Osteocyte (in vitro differentiated cells): ENCODE measurements at places on chromosomes 3 and 15.

- no peak for DNase-seq
These were observed 12.4 kb downstream of the VILL start for GRCh38 chr3:38002940-38003339.

- no peak for DNase-seq
These were observed 139.7 kb upstream of the SMAD3 start for GRCh38 chr15:66925721-66926120.

- DNase-seq, result no peak
These were observed 32.4 kb downstream of the GJD2 start for GRCh38 chr15:34722439-34722836.

DNA sequence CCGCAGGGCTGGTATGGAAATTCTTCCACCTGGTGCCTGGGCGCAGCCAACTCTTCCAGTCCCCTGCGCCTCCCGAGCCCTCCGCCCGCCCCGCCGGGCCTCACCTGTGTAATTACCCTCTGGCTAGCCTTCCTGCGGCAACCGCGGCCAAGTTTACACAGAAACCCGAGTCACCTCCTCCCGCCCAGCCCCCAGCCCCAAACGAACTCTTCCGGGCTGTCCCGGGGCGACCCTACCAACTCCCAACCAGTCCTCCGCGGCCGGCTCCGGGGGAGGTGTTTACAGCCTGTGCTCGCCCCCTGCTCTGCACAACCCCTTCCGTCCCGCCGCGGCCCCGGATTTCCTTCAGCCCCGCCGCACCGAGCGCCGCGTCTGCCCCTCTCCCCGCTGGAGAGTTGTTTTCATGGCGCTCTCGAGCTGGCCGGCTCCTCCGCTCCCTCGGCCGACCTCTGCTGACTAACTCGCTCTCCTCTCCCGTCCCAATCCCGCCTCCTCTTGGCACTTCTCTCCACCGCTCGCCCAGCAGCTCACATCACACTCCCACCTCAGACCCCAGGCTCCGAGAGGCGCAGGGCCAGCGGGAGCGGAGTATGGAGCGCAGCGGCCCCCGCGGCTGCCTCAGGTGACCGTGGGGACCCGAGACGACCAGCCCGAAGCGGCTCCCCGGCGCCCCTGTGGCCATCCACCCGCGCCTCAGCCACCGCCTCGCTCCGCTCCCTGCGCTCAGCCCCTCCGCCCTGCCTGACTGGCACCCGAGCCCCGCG, 538 bp downstream of the ATOSA start:
- peak; percentile 87 for DNase-seq

GRCh38 chr3:23455775-23456174, 252.6 kb downstream of the UBE2E2 start:
- no peak for DNase-seq

DNA sequence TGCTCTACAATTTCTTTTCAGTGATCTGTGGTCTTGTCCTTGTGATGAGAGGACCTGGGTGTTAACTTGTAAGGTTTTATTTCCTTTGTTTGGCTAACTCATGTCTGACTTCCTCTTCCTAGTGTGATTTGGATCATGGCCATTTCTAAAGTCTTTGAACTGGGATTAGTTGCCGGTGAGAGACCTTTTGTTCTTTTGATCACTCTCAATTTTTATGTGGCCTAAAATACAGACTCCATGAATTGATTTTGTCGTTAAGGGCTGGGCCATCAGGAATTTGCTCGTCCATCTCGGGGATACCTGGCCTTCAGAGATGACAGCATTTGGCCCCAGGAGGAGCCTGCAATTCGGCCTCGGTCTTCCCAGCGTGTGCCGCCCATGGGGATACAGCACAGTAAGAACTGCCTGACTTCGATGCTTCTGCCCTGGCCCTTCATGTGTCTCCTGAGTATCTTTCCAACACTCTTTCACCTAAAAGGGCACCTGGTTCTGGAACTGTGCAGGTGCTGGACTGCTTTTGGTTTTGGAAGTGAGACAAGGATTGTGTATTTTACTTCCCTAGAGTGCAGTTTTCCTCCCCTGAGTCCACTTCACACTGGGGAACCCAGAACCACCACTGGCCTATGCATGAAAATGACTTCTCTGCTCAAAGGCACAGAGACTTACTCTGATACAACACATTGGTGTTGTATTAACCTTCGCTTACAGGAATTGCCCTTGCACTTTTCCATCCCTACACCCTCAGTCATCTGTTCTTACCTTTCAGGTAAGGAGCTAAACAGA, 13.1 kb upstream of the LRRC2 start:
- peak; percentile 10 for DNase-seq
